ENCODE measurements at places on chromosomes 2 and 18.

DNA sequence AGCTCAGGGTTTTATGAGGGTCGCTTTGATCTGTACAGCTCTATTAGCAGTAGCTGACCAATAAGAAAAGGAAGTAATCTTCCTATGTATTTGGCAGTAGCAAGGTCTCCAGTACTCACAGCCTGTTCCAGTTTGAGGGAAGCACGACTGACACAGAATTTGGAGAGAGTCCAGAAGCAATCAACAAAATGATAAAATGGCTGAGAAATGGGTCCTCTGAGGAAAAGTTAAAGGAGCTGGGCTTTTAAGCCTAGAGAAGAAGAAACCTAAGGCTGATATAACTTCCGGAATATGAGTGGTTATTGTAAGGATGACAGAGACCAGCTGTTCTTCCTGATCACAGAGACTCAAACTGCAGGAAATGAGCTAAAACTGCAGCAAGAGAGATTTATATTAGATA is 382.8 kb downstream of the GPD2 start:
- no peak for DNase-seq

- DNase-seq, result no peak
Observed at GRCh38 chr2:136490100-136490499, 275.2 kb upstream of the THSD7B start.

GRCh38 chr2:5125017-5125730 is 567.0 kb upstream of the SOX11 start:
- no peak for DNase-seq

DNA sequence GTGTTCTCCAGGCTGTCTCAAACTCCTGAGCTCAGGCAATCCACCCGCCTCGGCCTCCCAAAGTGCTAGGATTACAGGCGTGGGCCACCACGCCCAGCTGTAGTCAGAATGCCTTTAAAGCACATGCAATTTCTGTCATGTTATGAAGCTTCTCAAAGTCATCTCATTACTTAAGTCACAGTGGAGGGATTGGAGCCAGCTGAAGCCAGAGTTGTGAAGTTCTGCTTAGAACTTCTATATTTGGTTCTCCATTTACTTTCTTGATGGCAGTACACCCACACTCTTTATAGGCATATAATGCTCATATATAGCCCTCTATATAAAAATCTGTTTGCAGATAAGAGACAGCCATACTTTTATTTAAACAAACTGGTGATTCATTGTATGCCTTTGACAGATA is 68.8 kb upstream of the CWC22 start:
- no peak for DNase-seq
